ENCODE measurements at places on chromosomes 4 and X. TPM values are rescaled to one million over a fixed set of nuclear protein-coding genes. Genes with fewer than 3 reads are reported as not detected.

EIF4E gene
- 97.7 TPM for total RNA-seq

FAM9C gene
- total RNA-seq: not detected

BEND2 gene
- not detected for total RNA-seq

TECRL gene
- not detected for total RNA-seq

TSPAN6 gene
- 37.9 TPM for total RNA-seq

TKTL1 gene
- total RNA-seq: not detected

Data from A549 treated with DMSO at 1 μM for 4 hours (cell line).